ENCODE measurements at places on chromosomes 16 and 17.

DNA sequence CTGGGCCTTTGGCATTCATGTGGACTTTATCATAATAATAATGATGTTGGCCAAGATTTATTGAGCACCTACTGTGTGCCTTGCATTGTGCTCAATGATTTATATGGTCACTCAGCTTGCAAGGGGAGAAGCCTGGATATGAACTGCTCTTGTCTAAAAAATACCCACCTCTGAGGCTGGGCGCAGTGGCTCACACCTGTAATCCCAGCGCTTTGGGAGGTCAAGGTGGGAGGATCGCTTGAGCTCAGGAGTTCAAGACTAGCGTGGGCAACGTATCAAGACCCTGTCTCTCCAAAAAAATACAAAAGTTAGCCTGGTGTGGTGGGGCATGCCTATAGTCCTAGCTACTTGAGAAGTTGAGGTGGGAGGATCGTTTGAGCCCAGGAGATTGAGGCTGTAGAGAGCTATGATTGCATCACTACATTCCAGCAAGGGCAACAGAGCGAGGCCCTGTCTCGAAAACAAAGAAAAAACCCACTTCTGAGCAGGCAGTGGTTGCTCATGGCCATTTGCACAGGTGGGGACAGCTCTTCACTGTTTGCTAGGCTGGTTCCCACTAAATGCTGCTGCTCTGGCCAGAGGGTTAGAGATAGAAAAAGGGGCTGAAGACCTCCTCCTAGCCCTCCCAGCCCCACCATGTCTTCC lies 4.3 kb upstream of the ADGRG1 start:
- DNase-seq, result no peak

- DNase-seq, result no peak
These were observed 2.5 kb downstream of the PNMT start for GRCh38 chr17:39670746-39671145.

DNA sequence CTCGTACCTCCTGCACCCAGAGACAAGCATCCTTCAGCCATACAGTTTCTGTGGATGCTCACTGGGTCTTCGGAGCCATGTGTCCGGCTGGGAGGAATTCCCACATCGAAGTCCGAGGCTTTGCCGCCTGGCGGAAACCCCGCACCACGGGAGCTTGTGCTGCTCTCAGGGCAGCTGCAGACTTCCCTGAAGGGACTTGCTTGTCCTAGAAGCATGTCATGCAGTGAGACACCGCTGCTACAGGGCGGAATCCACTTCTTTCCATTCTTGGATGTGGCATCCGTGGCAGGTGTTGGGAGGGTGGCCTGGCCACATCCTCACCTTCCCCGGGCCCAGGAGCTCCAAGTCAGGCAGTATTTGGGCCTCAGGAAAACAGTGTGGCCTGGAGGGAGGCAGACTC lies 122.5 kb downstream of the CMIP start:
- DNase-seq, result no peak

GRCh38 chr16:68075980-68076379 lies 9.2 kb upstream of the NFATC3 start:
- no peak for DNase-seq

GRCh38 chr17:60169921-60170817 lies 20.4 kb downstream of the CA4 start:
- no peak for DNase-seq

DNA sequence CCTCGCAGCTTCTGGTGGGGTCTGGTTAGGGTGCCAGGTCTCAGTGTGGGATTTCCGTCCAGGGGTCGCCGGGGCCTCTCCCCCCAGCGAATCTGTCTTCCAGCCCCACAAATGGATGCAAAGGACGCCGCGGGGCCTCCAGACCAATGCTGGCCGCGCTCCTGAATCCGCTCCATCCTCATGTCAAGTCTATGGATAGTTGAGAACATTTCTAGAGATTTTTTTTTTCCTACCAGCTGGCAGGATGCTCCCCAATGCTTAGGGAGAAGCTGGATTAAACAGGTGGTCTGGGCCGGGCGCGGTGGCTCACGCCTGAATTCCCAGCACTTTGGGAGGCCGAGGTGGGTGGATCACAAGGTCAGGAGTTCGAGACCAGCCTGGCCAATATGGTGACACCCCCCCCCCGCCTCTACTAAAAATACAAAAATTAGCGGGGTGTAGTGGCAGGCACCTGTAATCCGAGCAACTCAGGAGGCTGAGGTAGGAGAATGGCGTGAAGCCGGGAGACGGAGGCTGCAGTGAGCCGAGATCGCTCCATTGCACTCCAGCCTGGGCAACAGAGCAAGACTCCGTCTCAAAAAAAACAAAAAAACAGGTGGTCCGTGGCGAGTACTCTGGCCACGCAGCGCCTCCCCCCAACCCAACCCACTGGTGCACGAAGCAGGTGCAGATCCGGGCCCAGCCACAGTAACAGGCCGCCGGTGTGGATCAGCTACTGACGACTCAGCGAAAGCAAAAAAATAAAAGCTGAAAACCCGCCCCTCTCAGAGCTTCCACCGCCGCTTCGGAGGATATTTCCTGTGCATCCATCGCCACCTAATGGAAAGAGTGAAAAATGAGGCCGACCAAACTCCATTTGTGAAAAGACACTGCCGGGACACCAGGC lies 1.1 kb upstream of the NXN start:
- DNase-seq, result peak; percentile 78

- DNase-seq, result no peak
These were observed 33.3 kb upstream of the ABCA9 start for GRCh38 chr17:69093995-69094394.

- no peak for DNase-seq
These were observed 70.4 kb upstream of the SMURF2 start for GRCh38 chr17:64732336-64733006.

DNA sequence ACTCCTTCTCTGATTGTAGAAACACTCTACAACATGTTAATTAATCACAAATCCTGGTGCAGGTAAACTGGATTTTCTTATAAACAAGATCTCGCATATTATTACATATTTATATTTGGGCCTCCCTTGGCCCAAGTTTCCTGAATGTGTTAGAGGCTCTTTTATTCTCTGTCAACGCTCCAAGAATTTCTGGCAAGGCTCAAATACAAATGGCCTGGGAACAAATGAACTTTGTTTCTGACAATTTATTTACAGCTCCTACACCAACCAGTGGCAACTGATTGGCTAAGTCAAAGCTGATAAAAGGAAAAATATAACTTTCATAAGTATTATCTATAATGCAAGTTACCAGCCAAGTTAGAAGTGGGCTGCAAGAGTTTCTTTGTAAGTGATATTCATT lies 64.9 kb upstream of the CORO6 start:
- DNase-seq, result no peak

- DNase-seq, result no peak
These were observed 33.7 kb downstream of the WDR59 start for GRCh38 chr16:74951206-74951605.

- DNase-seq, result no peak
These were observed 32.7 kb upstream of the CACNG1 start for GRCh38 chr17:67011527-67012175.

- DNase-seq, result no peak
These were observed 3.3 kb downstream of the VAT1 start for GRCh38 chr17:43018932-43019331.

GRCh38 chr16:65809627-65810026 lies 556.9 kb upstream of the CDH5 start:
- no peak for DNase-seq

DNA sequence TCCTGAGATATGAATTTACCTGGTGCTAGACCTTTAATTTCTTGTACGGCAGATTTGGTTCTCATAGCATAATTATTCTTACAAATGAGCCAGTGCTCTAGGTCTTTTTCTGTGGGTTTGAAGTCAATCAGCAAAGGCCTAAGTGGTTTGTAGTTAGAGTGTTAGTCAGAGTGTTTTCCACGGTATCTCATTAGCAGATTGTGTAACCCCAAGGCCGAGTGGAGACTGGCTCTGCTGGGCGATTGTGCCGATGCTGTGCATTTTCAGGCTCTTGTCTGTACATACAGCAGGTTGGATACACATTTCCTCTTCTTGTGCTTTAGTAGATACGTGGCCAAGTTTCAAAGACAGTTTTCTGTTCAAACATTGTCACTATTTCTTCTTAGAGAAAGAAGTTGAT lies 78.6 kb upstream of the CA10 start:
- no peak for DNase-seq

- no peak for DNase-seq
These were observed 422.3 kb upstream of the PSMD7 start for GRCh38 chr16:73874324-73874723.

- DNase-seq, result no peak
These were observed 50.9 kb upstream of the CDC42EP4 start for GRCh38 chr17:73362697-73363096.

GRCh38 chr16:85730186-85730465 lies 20.8 kb downstream of the C16orf74 start:
- DNase-seq, result no peak

- DNase-seq, result peak; percentile 16
These were observed 10.7 kb downstream of the MYH4 start for GRCh38 chr17:10458701-10459100.

GRCh38 chr17:76593959-76594358 lies 8.3 kb upstream of the ST6GALNAC2 start:
- DNase-seq, result no peak

- no peak for DNase-seq
These were observed 27.7 kb upstream of the CACNG5 start for GRCh38 chr17:66807182-66807581.

GRCh38 chr16:87829988-87830672 lies 39.2 kb downstream of the SLC7A5 start:
- no peak for DNase-seq

DNA sequence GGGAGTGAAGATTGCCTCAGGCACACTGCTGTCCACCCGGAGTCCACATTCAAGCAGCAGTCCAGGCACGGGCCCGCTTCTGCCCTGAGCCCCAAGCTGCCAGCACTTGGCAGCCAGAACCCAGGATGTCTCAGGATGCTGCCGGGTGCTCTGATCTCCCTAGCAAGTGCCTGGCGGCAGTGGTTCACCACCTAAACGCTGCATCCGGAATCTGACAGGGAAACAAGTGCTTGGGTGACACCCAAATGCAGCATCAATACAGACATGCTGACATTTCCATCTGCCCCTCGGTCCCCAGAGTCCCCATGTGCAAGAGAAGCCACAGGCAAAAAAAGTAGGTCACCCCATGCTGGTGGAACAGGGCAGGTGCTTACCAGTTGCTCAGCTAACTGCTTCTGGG lies 197.1 kb upstream of the RPL38 start:
- DNase-seq, result no peak

GRCh38 chr16:30350134-30350871 lies 4.8 kb downstream of the CD2BP2 start:
- DNase-seq, result no peak

DNA sequence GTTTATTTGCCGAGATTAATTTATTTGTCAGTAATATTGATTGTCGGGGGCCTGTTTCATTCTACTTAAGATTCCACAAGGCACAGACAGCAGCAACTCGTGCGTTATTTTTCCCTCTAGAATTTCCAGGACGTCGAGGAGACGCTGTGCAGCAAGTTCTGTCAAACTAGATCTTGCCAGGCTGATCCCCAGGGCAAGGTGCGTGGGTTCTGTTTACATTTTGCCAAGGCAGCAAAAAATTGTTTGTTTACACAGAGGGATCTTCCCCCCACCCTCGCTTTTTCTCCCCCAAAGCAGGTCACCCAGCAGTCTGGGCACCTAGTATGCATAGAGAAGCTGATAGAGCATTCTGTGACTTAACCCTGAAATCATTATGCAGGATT lies 111.4 kb downstream of the IRX3 start:
- no peak for DNase-seq

- DNase-seq, result no peak
These were observed 3.2 kb upstream of the KRTAP1-3 start for GRCh38 chr17:41037853-41038350.

GRCh38 chr17:77101521-77102410 lies 39.0 kb upstream of the SEC14L1 start:
- no peak for DNase-seq

- peak; percentile 51 for DNase-seq
These were observed 26.2 kb upstream of the WFDC1 start for GRCh38 chr16:84268291-84269040.

DNA sequence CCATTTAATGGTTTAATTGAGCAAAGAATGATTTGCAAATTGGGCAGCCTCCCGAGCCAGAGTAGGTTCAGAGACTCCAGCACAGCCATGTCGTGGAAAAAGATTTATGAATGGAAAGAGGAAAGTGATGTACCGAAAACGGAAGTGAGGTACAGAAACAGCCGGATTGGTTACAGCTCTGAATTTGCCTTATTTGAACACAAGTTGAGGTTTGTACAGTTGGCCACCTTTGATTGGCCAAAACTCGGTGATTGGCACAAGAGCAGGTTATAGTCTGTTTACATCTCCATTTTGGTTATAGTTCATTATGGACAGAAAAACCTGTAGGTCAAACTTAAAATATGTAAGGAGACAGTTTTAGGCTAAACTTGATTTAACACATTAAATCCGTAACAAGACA lies 44.5 kb downstream of the TENT4B start:
- DNase-seq, result no peak

DNA sequence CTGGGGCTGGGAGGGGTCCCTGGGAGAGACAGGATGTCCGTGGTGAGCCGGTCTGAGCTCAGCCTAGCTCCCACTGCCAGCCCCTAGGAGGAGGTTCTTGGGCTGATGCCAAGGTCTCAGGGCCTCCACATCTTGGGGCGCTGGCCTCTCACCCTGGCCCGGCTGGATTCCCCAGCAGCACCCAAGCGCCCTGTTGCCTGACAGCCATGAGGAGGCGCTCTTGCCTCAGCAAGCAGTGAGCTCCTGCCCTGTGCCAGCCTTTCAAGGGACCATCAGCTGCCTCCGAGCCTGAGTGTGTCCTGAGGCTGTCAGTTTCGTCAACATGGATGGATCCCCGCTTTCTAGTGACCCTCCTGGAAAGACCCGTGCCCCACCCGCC lies 234.9 kb upstream of the CIBAR2 start:
- DNase-seq, result no peak

GRCh38 chr17:13785981-13786598 lies 184.4 kb upstream of the HS3ST3A1 start:
- no peak for DNase-seq

DNA sequence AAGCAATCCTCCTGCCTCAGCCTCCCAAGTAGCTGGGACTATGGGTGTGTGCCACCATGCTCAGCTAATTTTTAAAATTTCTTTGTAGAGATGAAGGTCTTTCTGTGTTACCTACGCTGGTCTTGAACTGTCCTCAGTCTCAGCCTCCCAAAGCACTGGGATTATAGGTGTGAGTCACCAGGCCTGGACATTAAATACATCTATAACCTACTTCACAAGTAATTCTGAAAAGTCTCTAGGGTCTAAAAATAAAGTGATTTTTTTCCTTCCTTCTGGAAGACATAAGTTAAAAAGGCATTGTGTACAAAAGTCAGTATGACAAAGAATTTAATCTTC lies 118.3 kb downstream of the PARN start:
- DNase-seq, result no peak
